ENCODE measurements at places on chromosomes 4 and X.

DNA sequence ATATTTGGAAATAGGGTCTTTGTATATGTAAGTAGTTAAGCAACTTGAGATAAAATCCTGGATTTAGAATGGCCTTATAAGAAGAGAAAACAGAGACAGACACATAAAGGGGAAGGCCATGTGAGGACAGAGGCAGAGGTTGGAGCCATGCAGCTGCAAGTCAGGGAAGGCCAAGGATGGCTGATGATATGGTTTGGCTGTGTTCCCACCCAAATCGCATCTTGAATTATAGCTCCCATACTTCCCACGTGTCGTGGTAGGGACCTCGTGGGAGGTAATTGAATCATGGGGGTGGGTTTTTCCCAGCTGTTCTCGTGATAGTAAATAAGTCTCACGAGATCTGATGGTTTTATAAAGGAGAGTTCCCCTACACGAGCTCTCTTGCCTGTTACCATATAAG lies 76.3 kb downstream of the STK32B start:
- H3K27ac ChIP-seq, result no peak overlapping the region
- H3K4me3 ChIP-seq, result no peak overlapping the region
- H3K27me3 ChIP-seq, result no peaks in the 10 kb centered on the region
- DNase-seq, result no peak

GRCh38 chr4:183950536-183950935 lies 45.4 kb downstream of the STOX2 start:
- no peaks in the 10 kb centered on the region for H3K4me1 ChIP-seq
- H3K4me3 ChIP-seq, result no peak overlapping the region
- no peak overlapping the region for H3K27ac ChIP-seq

- H3K4me1 ChIP-seq, result no peaks in the 10 kb centered on the region
- no peaks in the 10 kb centered on the region for H3K27me3 ChIP-seq
- no peak overlapping the region for H3K27ac ChIP-seq
Measured at GRCh38 chrX:23952984-23953907, 45.4 kb downstream of the CXorf58 start.

DNA sequence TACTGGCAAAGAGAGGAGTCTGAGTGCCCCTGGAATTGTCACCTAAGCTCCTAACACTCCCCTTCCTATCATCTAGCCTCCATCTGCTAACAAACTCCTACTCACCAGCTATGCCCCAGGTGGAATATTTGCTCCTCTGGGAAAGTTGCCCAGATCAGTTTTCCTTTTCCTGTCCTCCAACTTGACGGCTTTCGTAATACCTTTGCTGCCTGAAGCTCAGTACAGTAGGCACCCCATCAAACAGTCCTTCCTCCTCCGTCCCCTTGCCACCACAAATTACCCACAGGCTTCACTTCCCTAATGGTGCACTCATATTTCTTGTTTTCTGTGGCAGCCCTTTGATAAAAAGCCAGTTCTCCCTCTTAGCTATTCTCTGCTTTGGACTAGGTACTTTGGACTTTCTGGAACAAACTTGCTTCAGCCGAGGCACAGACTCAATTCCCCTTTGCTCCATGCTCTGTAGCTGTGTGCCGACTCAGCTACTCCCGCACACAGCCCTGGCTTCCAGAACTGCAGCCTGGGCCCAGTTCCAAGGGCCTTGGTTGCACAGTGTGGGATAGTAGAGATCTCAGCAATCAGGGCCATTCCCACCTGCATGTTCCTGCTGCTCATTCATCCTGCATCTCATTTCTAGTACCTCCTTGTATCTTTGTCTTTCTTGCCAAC lies 605.1 kb downstream of the BCOR start:
- no peak for DNase-seq
- H3K27ac ChIP-seq, result no peak overlapping the region
- no peaks in the 10 kb centered on the region for H3K36me3 ChIP-seq
- H3K4me1 ChIP-seq, result no peaks in the 10 kb centered on the region
- H3K27me3 ChIP-seq, result no peaks in the 10 kb centered on the region

DNA sequence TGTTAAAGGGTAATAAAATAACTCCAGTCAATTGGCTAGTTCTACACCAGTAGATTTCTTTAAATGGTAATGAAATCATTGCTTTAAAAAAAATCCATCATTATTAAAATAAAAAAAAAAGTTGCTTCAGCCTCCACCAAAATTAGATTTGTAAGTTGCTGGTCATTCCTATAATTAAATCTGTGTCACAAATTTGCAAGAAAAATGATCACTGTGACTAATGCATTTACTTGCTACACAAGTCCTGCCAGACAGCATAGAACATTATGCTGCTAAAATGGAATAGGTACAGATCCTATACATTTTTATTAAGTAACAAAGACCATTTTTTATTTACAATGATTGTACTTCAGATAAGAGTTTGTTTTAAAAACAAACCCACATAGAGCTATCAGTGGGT lies 85.8 kb downstream of the SLC10A7 start:
- H3K4me1 ChIP-seq, result no peaks in the 10 kb centered on the region
- no peak for DNase-seq
- no peak overlapping the region for H3K4me3 ChIP-seq
- H3K27me3 ChIP-seq, result no peaks in the 10 kb centered on the region
- no peaks in the 10 kb centered on the region for H3K36me3 ChIP-seq

- no peaks in the 10 kb centered on the region for H3K36me3 ChIP-seq
- H3K4me3 ChIP-seq, result no peak overlapping the region
- H3K27ac ChIP-seq, result no peak overlapping the region
- no peak for DNase-seq
Measured at GRCh38 chrX:1072637-1073377, 139.6 kb downstream of the CRLF2 start.

DNA sequence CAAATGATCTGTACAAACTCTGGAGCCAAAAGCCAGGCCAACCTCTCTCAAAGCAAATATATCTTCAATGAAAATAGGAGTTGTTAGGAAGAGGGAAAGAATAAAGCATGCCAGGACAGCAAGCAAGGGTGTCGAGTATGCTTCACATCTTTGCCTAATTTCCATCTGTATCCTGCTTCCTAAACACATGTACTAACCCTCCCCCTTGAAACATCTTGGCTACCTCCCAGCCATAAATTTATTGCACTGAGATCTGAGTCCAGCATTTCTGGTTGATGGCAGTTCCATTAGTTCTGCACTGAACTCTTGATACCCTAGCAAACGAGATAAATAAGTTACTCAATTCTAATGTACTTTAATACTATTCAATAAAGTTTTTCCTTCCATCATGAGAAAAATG lies 430.5 kb upstream of the TRAM1L1 start:
- no peaks in the 10 kb centered on the region for H3K27me3 ChIP-seq
- no peaks in the 10 kb centered on the region for H3K36me3 ChIP-seq
- DNase-seq, result no peak
- H3K4me3 ChIP-seq, result no peak overlapping the region

- no peaks in the 10 kb centered on the region for H3K27me3 ChIP-seq
- no peak for DNase-seq
- no peaks in the 10 kb centered on the region for H3K36me3 ChIP-seq
- no peak overlapping the region for H3K4me3 ChIP-seq
- H3K4me1 ChIP-seq, result no peaks in the 10 kb centered on the region
- peak overlapping the region; percentile 67 for H3K27ac ChIP-seq
Measured at GRCh38 chr4:57078685-57079521, 31.3 kb downstream of the IGFBP7 start.

DNA sequence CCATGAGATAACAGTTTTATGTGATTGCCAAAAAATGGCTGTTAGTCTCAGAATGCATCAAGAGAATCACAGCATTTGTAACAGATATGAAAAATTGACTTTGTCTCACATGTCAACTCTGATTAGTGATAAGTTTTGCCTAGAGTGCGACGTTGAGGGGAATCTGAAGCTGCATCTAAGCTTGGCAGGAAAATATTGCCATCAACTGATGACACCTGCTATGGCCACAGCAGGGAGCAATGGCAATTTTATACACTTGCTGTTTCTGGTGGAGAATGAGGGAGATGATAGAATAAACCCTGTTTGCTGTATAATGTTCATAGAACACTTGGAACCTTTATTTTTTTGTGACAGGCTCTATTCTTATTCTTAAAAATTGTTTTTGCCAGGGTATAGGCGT lies 205.4 kb upstream of the GNPDA2 start:
- no peak for DNase-seq
- H3K4me1 ChIP-seq, result no peaks in the 10 kb centered on the region
- H3K27ac ChIP-seq, result no peak overlapping the region
- no peaks in the 10 kb centered on the region for H3K27me3 ChIP-seq
- H3K4me3 ChIP-seq, result no peak overlapping the region

- no peak overlapping the region for H3K4me3 ChIP-seq
- no peaks in the 10 kb centered on the region for H3K27me3 ChIP-seq
- no peaks in the 10 kb centered on the region for H3K36me3 ChIP-seq
- no peak for DNase-seq
- peaks cover 15% of the 10 kb centered on the region for H3K4me1 ChIP-seq
- no peak overlapping the region for H3K27ac ChIP-seq
Measured at GRCh38 chr4:88991746-88992145, 65.2 kb downstream of the FAM13A start.

DNA sequence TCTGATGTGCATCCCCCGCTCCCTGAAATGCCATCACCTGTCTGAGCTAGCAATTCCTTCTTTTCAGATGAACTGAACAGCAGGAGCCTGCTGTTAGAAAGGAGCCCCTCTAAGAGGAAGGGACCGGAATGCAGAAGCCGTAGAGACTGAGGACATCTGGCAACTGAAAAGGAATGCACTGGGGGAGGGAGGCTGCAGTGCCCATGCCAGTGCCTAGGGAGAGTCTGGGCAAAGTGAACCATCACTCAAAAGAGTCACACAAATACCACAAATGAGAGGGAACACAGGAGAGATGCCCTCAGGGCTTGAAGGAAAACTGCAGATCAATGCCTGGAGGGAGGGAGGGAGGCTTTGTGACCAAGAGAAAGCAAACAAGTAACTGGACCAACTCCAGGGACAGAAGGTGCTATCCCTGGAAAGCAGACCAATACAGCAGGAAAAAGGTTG lies 93.9 kb upstream of the CBR4 start:
- peaks cover 44% of the 10 kb centered on the region for H3K4me1 ChIP-seq
- no peak overlapping the region for H3K27ac ChIP-seq
- no peaks in the 10 kb centered on the region for H3K27me3 ChIP-seq
- H3K4me3 ChIP-seq, result no peak overlapping the region

GRCh38 chrX:150197388-150197787 lies 165.7 kb upstream of the MAMLD1 start:
- DNase-seq, result no peak
- H3K4me1 ChIP-seq, result no peaks in the 10 kb centered on the region
- H3K27ac ChIP-seq, result no peak overlapping the region
- H3K36me3 ChIP-seq, result no peaks in the 10 kb centered on the region

DNA sequence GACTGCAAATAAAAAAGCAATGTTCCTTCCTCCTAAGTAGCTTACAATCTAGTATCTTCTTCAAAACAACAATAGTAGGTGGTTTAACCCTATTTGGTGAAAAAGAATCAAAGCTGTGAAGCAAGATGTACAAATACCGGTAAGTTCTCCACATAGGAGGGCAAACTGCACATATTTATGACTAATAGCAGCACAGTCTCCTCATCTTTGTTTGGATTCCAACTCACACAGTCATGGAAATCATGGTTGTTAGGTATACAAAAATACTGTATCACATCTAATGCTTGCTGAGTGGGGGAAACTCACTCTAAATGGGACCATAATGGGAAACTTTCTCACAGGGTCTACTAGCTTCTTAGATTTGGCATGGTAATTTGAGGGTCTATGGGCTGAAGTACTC lies 597.2 kb downstream of the INPP4B start:
- H3K4me1 ChIP-seq, result no peaks in the 10 kb centered on the region
- no peak for DNase-seq
- no peak overlapping the region for H3K4me3 ChIP-seq
- no peaks in the 10 kb centered on the region for H3K27me3 ChIP-seq
- H3K36me3 ChIP-seq, result no peaks in the 10 kb centered on the region

- DNase-seq, result no peak
- H3K27ac ChIP-seq, result no peak within 1 kb of the TSS
- H3K27me3 ChIP-seq, result peaks cover 4% of the 10 kb centered on the region
- no peaks in the 10 kb centered on the region for H3K36me3 ChIP-seq
- no peak within 1 kb of the TSS for H3K4me3 ChIP-seq
- peaks cover 4% of the 10 kb centered on the region for H3K4me1 ChIP-seq
Measured at GRCh38 chrX:104254442-104255115, at the start of gene ESX1. TSS of gene ESX1 (minus strand) at chrX:104254933. CDS start at chrX:104254849, 84 bp downstream.

DNA sequence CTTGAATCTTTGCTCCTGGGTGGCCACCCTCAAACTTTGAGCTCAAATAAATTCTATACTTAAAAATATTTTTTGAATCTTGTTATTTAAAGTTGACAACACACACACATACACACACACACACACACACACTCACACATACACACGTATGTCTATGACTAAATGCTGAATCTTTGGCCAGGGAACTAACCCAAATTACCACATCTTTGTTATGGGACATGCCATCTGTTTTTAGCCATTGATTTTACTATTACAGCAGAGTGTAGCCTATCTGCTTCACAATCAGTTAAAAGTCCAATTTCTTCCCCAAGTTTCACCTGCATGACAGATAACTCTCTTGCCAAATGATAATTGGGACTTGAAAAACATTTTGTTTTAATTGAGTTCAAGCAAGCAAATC lies 45.0 kb upstream of the USP46 start:
- no peaks in the 10 kb centered on the region for H3K4me1 ChIP-seq
- H3K27ac ChIP-seq, result no peak overlapping the region
- DNase-seq, result no peak
- no peaks in the 10 kb centered on the region for H3K27me3 ChIP-seq

- H3K36me3 ChIP-seq, result no peaks in the 10 kb centered on the region
- DNase-seq, result no peak
- H3K4me3 ChIP-seq, result no peak overlapping the region
- H3K27ac ChIP-seq, result no peak overlapping the region
- H3K4me1 ChIP-seq, result peaks cover 33% of the 10 kb centered on the region
Measured at GRCh38 chr4:173685165-173685830, 155.3 kb upstream of the HAND2 start.

- H3K27me3 ChIP-seq, result no peaks in the 10 kb centered on the region
- no peaks in the 10 kb centered on the region for H3K36me3 ChIP-seq
- no peak overlapping the region for H3K27ac ChIP-seq
- DNase-seq, result no peak
- no peak overlapping the region for H3K4me3 ChIP-seq
Measured at GRCh38 chr4:177191991-177192390, 117.7 kb upstream of the NEIL3 start.

DNA sequence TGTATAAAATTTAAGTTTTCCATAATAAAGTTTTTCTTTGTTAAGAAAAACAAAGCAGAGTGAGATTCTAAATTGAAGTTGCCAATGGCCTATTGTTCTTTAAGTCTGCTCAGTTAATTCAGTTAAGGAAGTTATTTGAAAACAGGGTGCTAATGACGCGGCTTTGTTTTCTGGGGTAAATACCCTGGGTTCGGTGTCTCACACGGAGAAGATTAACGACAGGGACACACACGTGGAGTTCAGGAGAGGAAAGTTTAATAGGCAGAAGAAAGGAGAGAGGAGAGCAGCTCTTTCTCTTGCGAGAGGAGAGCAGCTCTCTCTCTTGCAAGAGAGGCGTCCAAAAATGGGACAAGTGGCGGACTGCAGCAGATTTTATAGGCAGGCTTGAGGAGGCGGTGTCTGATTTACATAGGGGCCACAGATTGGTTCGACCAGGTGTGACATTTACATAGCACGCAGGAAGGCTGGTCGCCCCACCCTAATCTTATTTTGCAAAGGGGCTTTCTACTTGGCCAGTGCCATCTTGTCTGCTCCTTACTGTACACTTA lies 9.6 kb downstream of the CA5B start:
- DNase-seq, result no peak
- H3K36me3 ChIP-seq, result no peaks in the 10 kb centered on the region
- H3K27me3 ChIP-seq, result no peaks in the 10 kb centered on the region
- no peak overlapping the region for H3K4me3 ChIP-seq

Measured in sigmoid colon (tissue), 7 donors.